ENCODE measurements at places on chromosomes 6 and 20.
A peak's percentile ranks its signal among the peaks of the same experiment; 100 is the strongest.

- DNase-seq: no peak
These were observed 16.6 kb downstream of the ATG5 start for GRCh38 chr6:106308985-106309384.

DNA sequence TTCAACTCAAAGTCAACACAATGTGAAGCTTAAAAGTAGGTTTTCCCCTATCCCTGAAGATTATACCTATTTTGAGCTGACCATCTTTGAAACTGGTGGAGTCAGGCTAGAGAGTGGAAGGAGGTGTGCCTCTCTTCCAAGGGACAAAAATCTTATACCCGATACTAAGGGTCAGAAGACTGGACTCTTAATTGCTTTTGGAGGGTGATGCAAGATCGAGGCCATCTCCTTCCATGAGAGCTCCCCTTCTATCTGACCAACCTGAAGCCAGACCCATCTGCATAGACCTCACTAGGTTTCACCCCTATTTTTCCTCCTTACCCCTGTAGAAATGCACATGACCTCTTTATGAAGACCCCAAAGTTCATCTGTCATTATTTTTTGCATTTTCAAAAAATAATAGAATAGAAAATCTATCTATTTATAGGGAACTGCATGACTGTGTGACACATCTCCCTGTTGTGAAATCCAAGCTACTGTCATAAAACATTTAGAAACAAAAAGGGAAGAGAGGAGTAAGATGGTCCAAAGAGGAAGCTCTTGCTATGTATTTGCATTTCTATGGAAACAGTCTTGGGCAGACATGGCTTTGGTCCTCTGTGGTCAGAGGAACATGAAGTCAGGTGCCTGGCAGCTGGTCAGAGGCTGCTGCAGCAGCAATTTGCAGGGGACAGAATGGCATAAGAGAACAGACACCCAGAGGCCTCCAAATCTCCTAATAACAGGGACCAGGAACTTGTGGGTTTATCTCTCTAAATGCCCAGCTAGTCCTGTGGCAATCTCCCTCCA, 349.2 kb downstream of the MAFB start:
- peak; percentile 99 for DNase-seq

DNA sequence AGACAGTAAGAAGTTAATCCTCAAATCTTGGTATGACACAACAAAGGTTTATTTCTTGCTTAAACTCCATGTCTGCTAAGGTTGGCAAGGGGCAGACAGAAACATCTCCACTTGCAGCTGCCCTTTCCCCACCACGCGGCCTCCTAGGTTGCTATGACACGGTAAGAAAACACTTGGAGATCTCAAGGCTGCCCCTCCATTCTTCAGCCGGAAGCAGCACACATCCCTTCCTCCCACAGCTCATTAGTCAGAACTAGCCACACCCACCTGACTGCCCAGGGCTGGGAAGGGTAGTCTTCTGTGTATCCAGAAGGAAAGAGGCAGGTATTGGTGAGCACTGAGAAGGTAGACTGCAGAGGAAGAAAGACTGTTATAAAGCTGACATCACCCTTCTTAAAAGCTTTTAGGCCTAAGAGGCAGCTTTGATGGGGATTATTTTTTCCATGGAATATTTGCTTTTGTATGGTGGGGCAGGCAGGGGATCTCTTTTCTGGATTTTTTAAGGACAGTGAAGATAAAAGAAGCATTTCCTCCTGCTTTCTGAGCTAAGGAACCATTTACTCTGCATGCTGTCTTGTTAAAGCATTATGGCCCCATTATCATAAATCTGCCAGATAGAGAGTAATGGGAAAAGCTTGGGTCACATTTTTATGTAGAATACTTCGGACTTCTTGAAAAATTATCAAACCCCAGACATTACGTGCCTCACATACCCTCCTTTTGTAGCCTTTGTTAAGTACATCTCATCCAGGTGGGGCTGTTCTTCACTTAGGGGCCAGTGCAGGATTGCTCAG, 41.6 kb downstream of the MRAP2 start:
- DNase-seq: no peak

DNA sequence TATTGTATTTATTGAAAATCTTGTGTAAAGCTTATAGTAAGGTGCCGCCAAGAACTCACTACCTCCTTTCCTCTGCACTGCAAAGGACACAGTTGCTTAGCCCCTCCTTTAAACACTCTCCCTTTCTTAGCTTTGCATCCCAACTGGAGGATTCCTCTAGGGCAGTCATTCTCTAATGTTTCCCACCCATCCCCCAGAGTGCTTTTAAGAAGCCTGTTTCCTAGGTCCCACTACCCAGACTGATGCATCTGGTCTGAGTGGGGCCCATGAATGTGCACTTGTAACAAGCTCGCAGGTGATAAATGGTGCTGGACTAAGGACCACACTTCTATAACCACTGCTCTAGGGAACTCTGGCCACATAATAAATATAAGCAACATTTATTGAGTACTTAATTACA, 55.2 kb downstream of the B4GALT5 start:
- DNase-seq: no peak

GRCh38 chr6:90217506-90218127, 79.0 kb downstream of the BACH2 start:
- no peak for DNase-seq

DNA sequence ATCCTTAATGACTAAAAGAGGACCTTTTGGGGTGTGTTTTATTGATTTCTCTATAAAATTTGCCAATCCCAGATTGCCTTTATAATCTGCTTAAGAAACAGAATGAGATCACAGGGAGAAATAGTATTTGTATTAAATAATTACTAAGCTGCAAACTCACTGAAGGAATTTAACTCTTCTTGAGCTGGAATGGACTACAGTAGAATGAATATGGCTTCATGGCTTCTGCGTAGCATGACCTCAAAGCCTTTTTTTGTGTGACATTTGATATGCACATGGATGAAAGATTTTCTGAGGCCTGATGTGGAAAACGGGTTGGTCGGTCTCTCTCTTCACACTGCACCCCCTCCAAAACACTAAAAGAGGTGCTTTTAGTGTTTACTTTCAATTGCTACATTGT, 115.9 kb downstream of the QKI start:
- DNase-seq: no peak
